ENCODE measurements at places on chromosomes 1 and 21.

- no peak for DNase-seq
Observed at GRCh38 chr1:40362199-40362598, 11.3 kb upstream of the SMAP2 start.

DNA sequence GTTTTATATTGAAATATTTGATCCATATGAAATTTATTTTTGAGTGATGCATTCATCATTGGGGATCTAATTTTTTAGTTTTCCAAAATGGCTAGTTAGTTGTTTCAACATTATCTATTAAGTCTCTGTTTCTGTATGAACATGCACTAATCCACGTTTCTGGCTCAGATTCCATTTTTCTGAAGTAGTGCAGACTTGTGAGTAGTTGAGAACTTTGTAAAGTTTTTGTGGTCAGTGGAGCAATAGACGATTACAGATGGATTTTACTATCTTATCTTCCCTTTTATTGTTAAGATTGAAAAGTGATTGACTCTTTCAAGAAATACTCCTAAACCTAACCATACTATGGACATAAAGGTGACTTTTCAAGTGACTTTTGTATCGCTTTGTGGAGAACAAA lies 16.7 kb downstream of the SOAT1 start:
- no peak for DNase-seq

GRCh38 chr1:169694304-169695075 lies 16.9 kb downstream of the SELL start:
- no peak for DNase-seq

- DNase-seq: no peak
Observed at GRCh38 chr21:43716376-43717165, 2.4 kb upstream of the PDXK start.

DNA sequence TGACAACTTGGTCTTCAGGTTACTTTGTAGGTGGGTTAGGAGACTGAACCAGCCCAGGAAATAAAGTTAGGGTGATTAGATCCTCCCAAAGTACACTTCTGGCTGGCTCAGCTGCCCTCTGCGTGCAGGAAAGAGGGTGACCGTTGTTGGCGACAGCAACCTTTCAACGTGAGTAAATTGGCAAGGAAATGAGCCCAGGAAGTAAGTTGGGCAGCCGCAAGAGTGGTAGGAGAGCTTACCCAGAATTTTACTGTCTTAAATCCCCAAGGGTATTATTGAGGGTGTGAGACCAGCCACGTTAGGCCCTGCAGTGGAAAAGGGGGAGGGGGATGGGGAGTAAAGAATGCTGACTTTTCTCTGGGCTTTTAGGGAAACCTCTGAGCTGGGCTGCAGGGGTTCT lies 1.6 kb downstream of the TENT5C start:
- peak; percentile 56 for DNase-seq
